Lower lobe of right lung (tissue), 2 donors: ENCODE measurements at places on chromosomes 4 and X. TPM values are rescaled to one million over a fixed set of nuclear protein-coding genes. Genes with fewer than 3 reads are reported as not detected.
A peak's percentile ranks its signal among the peaks of the same experiment; 100 is the strongest.

- no peak overlapping the region for H3K4me3 ChIP-seq
- no peaks in the 10 kb centered on the region for H3K36me3 ChIP-seq
- H3K27ac ChIP-seq = no peak overlapping the region
- no peaks in the 10 kb centered on the region for H3K4me1 ChIP-seq
- no peak for DNase-seq
- no peaks in the 10 kb centered on the region for H3K27me3 ChIP-seq
These were observed 443.3 kb upstream of the FAT1 start for GRCh38 chr4:187166886-187167512.

- no peaks in the 10 kb centered on the region for H3K36me3 ChIP-seq
- H3K27ac ChIP-seq = peak overlapping the region; percentile 88
- peaks cover 48% of the 10 kb centered on the region for H3K4me1 ChIP-seq
- peak overlapping the region; percentile 66 for H3K4me3 ChIP-seq
These were observed 11.7 kb upstream of the TMEM156 start for GRCh38 chr4:39043861-39044363.

GRCh38 chrX:115023139-115023538 lies 5.7 kb upstream of the IL13RA2 start:
- no peak overlapping the region for H3K27ac ChIP-seq

GRCh38 chrX:9394212-9394611 lies 70.6 kb upstream of the TBL1X start:
- H3K27ac ChIP-seq = no peak overlapping the region
- no peaks in the 10 kb centered on the region for H3K27me3 ChIP-seq
- no peaks in the 10 kb centered on the region for H3K36me3 ChIP-seq

DNA sequence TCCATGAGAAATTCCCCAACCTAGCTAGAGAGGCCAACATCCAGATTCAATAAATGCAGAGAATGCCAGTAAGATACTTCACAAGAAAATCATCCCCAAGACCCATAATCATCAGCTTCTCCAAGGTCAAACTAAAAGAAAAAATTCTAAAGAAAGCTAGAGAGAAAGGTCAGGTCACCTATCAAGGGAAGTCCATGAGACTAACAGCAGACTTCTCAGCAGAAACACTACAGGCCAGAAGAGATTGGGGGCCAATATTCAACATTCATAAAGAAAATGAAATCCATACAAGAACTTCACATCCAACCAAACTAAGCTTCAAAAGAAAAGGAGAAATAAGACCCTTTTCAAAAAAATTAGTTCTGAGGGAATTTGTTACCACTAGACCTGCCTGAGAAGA lies 118.8 kb upstream of the ANXA10 start:
- no peaks in the 10 kb centered on the region for H3K27me3 ChIP-seq
- no peak overlapping the region for H3K4me3 ChIP-seq
- H3K27ac ChIP-seq = no peak overlapping the region
- no peak for DNase-seq

The ATP8A1 gene
- total RNA-seq = 84.7 TPM

The TMEM164 gene
- total RNA-seq = 66.4 TPM

The GPRASP1 gene
- 5.0 TPM for total RNA-seq

The NUDT11 gene
- total RNA-seq = 0.53 TPM
